ENCODE measurements at places on chromosomes 12 and 14.

- no peak for DNase-seq
Measured at GRCh38 chr14:70139384-70139783, 49.4 kb downstream of the SLC8A3 start.

GRCh38 chr12:54417712-54418440, 1.2 kb downstream of the ITGA5 start:
- DNase-seq = no peak

- DNase-seq = no peak
Measured at GRCh38 chr14:77281852-77282410, 10.9 kb upstream of the NGB start.

DNA sequence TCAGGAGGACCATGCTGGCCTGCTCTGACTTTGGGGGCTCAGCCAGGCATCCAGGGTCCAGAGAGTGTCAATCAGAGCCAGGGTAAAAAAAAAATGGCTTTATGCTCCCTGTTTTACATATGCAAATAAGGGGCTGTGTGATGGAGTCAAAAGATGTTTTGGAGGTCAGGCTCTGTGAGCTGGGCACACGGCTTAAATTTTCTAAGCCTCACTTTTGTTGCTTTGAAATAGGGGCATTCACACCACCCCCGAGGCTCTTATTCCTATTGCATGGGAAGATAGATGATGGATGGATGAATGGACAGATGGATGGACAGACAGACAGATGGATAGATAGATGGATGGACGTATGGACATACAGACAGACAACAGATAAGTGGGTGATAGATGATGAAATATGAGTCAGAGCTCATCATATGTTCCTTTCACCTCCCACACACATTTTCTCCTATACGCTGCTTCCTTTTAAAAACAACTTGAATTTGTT, 42.7 kb downstream of the RIN3 start:
- no peak for DNase-seq

DNA sequence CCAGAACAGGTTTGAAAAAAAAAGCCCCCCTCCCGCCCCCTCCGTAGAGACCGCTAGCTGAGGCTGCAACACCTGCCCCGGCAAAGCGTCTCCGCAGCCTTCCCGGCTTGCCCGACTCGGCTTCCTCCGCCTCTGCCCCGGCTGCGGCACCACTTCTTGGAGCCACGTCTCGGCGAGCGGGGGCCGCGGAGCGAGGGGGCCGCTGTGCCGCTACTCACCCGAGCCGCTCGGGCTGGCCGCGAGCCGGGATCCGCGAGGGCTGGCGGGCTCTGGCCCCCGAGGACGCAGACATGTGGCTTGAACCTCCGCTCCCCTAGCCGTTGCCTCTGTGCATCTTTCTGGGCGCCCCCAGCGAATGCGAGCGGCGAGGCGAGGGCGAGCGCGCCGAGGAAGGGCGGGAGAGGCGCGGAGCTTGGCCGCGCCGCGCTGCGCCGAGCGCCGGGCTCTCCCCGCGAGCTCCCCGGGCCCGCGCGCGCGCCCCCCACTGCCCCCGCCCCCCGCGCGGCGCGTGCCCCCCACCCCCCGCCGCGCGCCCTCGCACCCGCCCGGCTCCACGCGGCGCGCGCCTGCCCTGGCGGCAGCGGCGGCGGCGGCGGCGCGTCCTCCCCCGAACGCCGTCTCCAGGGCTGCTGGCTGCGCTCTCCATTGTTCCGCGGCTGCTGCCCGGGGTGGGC, 249.5 kb downstream of the APAF1 start:
- DNase-seq = no peak

DNA sequence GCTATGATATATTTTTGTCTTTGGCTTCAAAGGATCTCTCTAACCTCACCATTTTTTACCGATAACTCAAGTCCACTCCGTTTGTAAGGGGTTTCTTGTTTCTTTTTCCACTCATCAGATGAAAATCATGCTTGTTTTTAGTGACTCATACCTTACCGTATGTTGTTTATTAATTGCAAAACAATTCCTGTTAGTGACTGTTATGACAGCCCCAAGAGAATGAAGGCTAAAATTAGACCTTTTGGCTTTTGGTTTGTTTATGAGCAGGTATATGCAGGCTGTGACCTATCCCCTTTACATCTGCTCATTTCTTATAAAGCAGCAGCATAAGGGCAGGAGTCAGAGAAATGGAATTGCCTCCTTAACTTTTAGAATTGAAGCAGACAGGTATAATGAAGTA, 319.8 kb downstream of the CEP128 start:
- DNase-seq = no peak

DNA sequence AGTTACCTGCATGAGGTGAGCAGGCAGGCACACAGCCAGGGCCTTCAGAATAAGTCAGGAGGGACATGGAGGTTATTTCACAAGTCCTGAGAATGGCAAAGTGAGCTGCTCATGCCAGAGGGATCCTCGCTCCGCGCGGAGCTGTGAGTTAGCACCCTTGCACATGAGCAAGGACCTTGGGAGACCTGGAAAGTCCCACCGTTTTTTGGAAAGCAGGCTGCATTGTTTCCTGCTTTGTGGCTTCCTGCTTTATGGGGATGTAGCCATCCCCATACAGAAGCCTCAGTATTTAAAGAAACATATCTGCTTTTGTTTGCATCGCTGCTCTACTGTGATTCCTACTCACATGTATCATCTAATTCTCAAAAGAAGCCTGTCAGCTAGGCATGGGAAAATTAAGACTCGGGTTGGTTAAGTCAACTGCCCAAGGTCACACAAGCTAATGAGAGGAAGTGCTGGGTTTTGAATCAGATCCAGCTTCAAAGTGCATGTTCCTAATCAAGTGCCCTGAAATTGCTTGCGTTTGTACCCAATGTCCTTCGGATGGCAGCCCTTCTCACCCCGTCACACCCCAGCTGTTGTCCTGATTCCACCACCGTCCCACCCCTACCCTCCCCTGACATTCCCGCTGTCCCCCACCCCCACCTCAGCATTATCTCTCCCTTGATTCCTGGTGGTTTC, 106.2 kb downstream of the CRACR2A start:
- no peak for DNase-seq

GRCh38 chr14:76293221-76293620, 82.7 kb upstream of the ESRRB start:
- no peak for DNase-seq

DNA sequence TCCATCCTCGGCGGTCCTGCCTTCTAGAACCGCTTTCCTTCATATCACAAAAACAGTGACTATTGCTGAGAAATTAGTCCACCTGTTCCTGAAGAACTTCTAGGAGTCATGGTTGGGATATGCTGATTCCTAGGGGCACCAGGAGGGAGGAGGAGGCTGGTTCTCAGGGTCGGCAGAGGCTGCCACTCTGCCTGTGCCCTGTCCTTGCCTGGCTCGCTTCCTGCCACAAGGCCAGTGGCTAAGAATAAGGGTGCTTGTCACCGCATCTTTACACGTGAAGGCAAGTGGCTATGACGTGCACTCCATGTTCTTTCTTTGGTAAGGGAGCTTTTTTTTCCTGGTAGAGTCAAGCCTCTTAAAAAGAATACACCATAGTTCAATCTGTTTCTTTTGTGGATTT, 18.7 kb upstream of the DGLUCY start:
- no peak for DNase-seq

DNA sequence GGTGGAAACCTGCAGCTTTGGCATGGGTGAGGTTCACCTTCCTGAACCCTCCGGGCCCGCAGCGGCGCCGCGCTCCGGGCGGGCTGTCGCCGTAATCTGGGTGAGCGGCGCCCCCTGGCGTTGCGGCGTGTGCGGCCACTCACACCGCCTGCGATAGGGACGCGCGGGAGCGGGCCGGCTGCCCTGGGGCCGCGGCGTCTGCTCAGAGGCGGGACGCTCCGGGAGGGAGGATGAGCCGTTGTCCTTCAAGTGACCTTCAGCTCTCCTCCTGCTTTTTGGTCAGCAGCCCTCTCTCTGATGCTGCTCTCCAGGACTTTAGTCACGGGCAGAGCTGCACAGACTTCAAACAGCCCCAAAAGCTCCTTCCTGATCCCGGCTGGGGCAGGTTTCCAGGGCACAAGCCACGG, 211.7 kb upstream of the FKBP4 start:
- DNase-seq = peak; percentile 54

DNA sequence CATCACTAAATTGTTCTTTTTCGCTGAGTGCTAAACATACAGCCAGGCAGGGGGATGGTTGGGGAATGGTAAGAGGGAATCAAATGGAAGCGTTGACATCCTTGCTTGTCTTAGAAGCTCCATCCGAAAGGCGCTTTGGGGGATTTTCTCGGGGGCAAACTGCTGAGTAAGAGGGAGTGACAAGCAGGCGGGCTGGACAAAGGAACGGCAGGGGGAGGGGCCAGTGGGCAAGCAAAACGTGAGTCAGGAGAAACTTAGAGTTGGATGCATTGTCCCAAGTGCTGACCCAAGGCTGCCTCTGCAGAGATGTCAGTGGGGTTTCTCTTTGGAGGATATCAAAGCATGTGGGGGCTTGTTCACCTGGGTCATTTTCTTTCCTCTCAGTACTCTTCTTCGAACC, 480.5 kb downstream of the VRK1 start:
- no peak for DNase-seq

GRCh38 chr12:121849665-121850064, 9.0 kb downstream of the HPD start:
- DNase-seq = no peak

- DNase-seq = no peak
Measured at GRCh38 chr14:67413806-67414769, 2.1 kb upstream of the PLEK2 start.

GRCh38 chr12:10632226-10632625, 18.8 kb upstream of the MAGOHB start:
- no peak for DNase-seq

DNA sequence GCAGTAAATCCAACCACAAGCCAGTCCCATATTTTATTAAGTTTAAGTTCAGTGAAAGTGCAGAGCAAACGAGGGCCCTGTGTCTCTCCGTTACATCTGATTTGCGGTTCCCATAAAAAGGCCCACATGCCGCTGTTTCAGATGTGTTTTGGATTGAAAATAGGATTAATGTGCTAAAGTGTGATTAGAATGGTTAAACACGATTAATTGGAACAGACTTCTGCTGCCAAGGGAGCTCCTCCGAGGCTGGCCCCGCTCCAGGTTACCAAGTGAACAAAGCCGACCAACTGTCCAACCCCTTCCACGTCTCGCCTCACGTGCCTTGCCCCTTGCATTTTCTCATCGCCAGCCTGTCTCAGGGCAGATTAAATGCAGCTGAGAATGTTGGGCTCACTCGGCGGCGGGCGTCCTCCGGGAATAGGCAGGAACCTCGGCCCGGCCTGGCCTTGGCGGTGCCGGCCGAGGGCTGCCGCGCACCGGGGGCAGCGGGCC, 166.5 kb upstream of the GSC start:
- DNase-seq = peak; percentile 49

DNA sequence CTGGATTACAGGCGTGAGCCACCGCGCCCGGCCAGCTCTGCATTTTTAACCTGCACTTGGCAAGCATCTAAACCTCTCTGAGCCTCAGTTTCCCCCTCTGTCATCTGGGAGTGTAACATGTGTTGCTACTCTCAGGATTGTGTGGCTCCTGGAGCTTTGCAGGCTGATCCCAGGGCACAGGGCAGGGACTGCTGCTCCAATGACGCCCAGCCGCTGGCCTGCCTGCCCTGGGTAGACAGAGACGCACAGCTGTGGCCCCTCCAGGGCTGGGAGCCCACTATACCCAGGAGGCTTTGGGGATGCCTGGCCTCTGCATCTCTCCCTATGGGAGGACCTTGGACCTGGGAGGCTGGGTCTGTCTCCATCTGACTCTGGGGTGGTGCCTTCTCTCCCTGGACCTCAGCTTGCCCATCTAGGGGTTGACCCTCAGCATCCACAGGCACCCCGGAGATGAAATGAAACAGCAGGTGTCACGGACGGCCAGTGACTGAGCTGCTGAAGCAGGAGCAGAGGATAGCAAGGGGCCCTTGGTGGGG, 13.7 kb downstream of the ARL6IP4 start:
- DNase-seq = no peak

DNA sequence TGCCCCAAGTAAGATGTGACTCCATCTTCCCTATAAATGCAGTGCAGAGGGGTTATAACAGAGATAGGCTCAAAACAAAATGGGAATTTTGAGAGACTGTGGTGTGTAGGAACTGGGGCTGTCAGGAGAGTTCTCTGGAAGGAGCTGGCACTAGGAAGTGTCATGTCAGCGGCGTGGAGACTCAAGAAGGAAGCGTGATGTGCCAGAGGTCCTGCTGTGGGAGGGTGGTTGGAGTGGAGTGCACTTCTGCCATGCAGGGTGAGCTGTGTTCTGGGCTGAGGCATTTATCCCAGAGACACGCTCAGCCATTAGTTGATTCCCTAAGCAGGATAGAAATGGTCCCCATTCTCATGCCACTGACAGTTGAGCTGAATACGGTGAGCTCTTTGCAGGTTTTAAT, 19.0 kb downstream of the GLT1D1 start:
- no peak for DNase-seq

DNA sequence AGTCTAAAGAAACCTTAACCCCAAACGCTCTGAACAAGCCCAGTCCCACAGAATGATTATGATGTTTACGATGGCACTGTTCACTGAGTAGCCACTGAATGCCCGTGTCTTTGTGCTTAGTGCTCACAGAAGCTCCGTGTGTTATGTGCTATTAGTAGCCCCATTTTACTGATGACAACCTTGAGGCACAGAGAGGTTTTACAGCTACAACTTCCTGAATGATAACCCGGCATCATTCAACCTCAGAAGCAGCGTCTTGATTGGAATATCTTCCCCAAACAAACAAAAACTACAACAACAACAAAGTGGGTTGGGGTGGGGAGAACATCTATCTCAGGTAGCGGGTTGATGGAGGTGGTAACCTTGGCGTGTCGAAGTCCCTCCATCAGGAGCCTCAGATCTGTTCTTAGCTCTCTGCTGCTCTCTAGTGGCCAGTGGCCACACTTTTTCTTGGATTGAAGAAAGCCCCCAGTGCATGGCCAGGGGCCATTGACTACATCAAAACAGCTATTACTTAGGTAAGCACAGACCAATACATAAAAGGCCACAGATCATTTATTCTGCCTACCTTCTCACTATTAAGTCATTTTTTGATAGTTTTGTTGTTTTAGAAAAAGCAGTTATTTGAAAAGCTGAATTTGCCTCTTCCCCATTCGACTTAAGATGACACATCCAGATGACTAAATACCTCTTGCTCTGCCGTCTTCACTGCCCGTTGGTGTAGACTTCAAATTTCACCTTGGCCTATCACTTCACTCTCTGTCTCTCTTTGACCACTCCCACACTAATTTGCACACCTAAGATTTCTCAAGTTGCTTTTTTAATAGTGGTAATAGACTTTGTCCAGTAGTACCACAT, 376.9 kb downstream of the GALC start:
- peak; percentile 44 for DNase-seq

- DNase-seq = no peak
Measured at GRCh38 chr12:52207895-52208294, 16.1 kb upstream of the KRT80 start.

DNA sequence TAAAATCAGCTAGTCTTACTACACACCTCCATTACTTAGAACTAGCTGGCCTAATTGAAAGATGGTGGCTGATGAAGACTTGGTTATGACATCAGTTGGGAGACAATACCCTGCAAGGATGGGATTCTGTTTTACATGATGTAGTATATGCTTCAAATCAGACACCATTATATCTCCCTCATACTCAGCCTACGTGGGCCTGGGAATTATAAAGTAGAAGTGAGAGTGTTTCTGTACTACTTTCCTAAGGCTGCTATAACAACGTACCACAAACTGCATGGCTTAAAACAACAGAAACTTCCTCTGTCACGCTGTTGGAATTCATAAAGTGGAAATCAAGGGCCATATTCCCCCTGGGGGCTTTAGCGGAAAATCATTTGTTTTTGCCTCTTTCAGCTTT, 190.4 kb downstream of the PAH start:
- no peak for DNase-seq

- no peak for DNase-seq
Measured at GRCh38 chr12:65637774-65638173, 186.5 kb upstream of the HMGA2 start.

- DNase-seq = no peak
Measured at GRCh38 chr14:88955455-88955854, 131.0 kb downstream of the TTC8 start.
